ENCODE measurements at places on chromosomes 6 and 20. TPM values are rescaled to one million over a fixed set of nuclear protein-coding genes. Genes with fewer than 3 reads are reported as not detected.

DNA sequence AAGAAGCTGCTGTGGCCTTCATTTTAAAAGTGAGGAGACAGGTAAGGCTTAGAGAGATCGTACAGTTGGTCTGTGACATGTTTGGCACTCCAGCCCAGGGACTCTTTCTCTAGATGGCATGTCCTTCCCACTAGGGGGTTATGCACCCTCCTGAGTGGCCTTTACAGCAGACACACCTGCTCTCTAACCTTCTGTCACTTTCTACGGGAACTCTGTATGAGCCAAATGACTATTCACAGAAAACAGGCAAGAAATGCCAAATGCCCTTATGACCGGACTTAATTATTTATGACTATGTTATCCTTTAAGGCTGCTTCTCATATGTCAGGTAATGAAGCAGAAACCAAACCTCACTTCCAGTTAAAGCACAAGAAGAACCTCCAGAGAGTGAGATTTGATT is 91.2 kb downstream of the MAP3K5 start:
- peaks cover 12% of the 10 kb centered on the region for H3K4me1 ChIP-seq
- no peak overlapping the region for H3K4me3 ChIP-seq
- no peak overlapping the region for H3K27ac ChIP-seq
- H3K36me3 ChIP-seq: no peaks in the 10 kb centered on the region

The DNPH1 gene
- 27.7 TPM for total RNA-seq

DNA sequence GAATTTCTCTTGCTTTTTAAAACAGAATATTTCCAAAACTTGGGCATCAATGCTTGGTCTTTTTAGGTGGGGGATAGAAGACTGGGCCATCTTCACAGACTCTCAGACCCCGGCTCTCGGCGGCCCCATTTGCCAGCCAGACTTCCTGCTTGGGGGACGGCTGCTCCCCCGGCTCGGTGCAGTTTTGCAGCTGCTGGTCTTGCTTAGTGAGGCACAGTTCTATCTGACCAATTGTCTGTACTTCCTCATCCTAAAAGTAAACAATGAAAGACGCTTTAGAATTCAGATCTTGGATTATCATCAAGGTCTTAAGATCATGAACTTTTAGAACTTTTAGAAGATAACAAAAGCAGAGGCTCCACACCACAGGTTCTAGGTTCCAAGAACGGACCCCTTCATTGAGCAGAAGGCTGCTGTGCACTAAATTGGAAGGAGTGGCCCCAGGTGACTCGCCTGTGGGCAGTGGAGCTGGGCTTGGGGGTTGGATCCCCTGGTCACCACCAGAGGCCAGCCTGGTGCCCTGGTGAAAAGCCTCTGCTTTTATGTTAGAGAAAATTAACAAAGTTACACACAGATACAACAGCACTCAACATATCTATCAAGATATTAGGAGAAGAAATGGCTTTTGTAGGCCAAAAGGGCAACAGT is 26.7 kb downstream of the RNASET2 start:
- peak overlapping the region; percentile 90 for H3K27ac ChIP-seq
- H3K36me3 ChIP-seq: peaks cover 32% of the 10 kb centered on the region
- peaks cover 30% of the 10 kb centered on the region for H3K4me1 ChIP-seq
- peak overlapping the region; percentile 48 for H3K4me3 ChIP-seq
- DNase-seq: no peak
- no peaks in the 10 kb centered on the region for H3K27me3 ChIP-seq

The RPP21 gene
- total RNA-seq: 25.7 TPM

DNA sequence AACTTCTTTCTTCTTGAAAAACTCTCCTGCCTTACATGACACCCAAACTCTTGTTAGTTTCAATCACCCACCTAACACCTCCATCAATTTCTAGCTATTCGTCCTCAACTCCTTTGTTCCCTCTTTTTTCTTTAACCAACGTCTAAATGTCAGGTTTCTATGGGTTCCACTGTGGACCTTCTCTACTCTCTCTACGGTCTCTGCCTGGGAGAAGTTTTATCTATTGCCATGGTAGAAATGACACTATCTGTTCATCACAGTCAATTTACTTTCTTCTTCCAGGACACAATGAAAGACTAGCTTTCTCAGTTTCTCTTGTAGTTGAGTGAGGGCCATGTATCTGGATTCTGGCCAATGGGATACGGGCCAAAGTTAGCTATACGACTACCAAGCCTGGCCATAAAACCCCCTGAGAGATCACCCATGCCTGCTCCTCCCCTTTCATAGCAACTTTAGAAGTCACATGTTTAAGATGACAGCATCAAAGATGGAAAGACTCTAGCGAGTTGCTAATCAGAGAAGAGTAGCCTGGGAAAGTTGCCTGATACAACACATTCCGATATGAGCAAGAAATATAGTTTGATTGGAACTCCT is 17.9 kb downstream of the RNGTT start:
- no peak overlapping the region for H3K27ac ChIP-seq
- H3K36me3 ChIP-seq: no peaks in the 10 kb centered on the region
- no peaks in the 10 kb centered on the region for H3K4me1 ChIP-seq
